NCI-H1092 (cell line): ENCODE measurements at places on chromosomes 7 and 10.
A peak's percentile ranks its signal among the peaks of the same experiment; 100 is the strongest.

DNA sequence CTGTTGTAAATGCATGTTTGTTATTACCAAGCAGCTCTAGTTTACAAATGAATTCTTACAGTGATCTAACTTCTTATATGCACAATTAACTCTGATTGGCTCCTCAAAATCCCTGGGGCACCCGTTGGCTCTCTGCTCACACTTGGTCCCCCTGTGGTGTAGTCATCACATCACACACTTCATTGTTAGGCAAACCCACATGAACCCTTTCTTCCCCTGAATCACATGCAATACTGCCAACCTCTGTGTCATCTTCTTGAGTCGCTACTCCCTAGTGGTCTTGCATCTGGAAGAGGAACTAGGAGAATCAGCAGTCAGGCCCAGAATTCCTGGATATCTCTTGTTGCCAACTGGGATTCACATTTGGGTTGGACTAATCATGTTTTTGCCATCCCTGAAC is 73.1 kb downstream of the CD36 start:
- no peak for DNase-seq

- no peak for DNase-seq
Measured at GRCh38 chr7:124379296-124379695, 346.4 kb upstream of the TMEM229A start.

DNA sequence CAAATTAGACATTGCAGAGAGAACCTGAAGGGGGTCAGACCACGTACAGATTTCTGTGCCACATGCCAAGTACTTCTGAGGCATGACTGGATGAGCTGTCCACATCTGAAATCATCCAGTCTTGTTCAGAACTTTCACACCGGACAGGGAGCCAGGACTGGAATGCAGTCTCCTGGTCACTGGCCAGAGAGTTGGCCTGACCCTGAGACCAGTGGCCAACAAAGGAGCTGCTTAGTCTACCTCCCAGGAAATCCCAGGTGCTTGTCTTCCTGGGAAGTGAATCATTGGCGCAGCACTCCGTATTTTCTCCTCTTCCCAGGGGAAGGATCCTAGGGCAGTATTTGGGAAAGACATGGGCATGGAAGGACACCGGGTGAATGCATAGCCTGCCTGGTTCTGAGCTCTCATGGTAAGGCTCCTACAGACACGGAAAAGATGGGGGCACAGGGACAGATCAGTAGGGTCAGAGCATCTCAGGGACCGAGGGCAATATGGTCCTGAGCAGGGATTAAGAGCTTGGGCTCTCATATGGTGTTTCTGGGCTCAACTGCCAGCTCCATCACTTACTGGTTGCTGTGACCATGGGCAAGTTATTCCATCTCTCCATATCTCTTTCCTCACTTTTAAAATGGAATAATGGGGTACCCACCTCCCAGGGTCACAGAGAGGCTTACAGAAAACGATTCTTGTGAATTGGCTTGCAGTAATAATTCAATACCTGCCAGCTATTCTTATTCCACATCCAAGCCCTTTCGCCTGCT is 1.3 kb upstream of the SCD start:
- no peak for DNase-seq

DNA sequence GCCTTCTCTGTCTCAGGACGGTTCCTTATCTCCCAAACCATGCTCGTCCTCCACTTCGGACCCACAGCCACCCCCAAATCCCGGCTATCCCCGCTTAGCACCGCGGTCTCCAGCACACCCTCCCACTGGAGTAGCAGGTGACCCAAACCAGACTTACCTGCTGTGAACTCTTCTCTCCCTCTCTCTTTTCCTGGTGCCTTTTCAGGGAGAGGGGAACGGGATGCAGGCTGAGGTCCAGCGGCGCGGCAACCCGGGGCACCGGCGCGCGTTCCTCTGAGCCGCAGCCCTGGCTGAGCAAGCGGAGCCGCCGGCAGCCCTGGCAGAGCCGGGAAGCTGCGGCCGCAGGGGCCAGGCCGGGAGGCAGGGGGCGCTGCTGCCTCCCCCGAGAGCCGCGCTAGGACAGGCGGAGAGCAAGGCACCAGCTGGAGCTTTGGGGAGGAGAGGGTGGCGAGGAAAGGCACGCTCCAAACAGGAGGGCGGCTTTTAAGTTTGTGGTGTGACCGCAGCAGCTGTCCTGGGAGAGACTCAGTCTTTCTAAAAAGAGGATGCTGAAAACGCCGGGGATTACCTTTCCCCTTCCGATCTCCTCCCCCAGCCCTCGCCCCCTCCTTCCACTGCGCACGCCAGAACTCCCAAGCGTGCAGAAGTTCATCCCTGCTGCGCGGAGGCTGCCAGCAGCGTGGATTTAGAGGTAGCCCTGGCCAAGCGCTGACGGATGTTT is at the start of gene SEMA3D:
TSS of gene SEMA3D (minus strand) at position 536 of the 721 bp plus-strand sequence. CDS start 65,165 bp downstream, outside the sequence.
- peak; percentile 74 for DNase-seq

GRCh38 chr7:39623732-39624441 is 515 bp downstream of the RALA start:
- DNase-seq = peak; percentile 14

DNA sequence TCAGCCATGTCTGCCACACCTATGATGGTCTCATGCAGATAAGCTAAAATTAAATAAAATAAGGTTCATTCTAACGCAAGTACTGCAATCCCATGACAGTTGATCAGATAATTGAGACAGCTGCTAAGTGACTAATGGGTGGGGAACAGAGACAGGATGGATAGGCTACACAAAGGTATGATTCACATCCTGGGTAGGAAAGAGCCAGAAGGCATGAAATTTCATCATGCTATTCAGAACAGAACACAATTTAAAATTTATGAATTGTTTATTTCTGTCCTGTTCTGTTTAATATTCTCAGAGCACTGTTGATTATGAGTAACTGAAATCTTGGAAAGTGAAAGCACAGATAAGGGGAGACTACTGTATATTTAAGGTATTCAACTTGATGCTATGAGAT is 381.8 kb upstream of the SORCS1 start:
- DNase-seq = no peak

- peak; percentile 70 for DNase-seq
Measured at GRCh38 chr7:11607686-11608085, 224.3 kb downstream of the THSD7A start.

DNA sequence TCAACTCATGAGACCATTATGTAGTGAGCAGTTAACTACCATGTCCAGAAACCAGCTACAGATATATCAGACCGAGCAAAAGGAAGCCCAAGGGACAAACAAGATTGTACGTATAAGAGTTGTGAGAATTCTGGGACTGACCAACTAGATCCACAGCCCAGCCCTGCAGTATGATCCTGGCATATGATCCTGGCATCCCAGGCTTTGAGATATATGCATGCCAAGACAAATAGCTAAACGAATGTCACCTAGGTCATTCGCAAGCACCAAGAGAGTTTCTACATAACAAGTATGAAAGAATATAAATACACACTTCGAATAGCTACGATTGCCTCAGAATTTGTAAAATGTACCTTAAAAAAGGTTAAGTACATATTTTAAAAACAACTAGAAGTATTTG is 56.4 kb upstream of the PMPCB start:
- DNase-seq = no peak

DNA sequence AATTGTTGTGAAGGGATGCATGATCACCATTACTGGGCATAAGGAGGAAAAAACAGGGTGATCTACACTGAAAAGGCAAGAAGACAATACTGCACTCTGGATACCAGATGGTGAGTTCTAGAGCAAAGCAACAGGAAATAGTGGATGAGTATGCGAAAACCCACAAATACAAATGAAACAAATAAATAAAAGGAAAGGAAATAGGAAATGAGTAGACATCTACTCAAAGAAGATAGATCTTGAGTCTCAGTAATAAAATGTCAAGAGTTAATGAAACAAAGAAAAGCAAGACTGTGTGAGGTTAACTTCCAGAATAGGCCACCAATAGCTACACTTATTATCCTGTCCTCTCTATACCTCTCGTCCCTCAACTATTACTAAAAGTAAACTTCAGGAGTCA is 11.7 kb downstream of the ORC5 start:
- no peak for DNase-seq

DNA sequence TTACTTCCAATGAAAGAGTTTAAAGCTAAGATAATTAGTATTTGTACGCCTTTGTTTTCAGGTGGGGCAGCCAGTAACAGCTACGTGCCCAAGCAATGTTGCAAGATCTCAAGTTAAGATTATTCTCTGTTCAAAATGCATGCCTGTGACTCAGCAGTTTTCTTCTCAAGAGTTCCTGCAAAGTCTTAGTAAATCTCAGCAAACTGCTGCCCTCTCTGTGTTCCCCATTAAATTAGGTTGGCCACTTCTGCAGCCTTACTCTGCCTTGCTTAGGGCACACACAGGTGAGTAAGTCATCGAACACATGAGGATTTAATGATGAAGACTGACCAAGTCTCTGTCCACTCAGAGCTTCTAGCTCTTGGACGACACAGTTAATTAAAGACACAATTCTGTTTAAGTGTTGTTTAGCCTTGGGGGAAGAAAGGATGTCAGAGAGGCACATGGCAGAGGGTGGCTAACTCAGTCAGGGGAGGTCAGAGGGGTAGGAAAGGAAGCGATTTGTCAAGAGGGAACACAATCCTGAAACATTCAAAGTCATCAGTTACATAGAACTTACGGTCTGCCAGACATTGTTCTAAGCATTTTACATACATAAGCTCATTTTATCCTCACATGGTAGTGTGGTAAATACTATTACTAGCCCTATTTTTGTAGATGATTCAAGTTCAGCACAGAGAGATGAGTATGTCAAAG is 20.2 kb upstream of the SLC35G1 start:
- DNase-seq = no peak

DNA sequence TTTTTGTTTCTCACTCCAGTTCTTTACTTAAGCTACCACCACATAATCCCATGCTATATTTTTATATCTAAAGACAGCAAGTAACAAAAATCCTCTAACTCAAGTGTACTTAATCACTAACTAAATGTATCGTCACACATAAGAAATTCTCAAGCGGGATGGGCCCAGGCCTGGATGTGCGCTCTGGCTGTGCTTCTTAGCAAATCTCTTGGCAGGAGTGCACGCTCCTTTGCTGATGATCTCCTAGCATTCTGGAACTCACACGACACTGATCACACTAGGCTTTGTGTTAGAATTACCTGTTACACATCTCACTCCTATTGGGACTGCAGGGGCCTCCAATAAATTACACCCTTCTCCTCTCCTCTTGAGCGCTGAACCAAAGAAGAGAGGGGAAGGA is 46.7 kb upstream of the CALD1 start:
- DNase-seq = no peak

DNA sequence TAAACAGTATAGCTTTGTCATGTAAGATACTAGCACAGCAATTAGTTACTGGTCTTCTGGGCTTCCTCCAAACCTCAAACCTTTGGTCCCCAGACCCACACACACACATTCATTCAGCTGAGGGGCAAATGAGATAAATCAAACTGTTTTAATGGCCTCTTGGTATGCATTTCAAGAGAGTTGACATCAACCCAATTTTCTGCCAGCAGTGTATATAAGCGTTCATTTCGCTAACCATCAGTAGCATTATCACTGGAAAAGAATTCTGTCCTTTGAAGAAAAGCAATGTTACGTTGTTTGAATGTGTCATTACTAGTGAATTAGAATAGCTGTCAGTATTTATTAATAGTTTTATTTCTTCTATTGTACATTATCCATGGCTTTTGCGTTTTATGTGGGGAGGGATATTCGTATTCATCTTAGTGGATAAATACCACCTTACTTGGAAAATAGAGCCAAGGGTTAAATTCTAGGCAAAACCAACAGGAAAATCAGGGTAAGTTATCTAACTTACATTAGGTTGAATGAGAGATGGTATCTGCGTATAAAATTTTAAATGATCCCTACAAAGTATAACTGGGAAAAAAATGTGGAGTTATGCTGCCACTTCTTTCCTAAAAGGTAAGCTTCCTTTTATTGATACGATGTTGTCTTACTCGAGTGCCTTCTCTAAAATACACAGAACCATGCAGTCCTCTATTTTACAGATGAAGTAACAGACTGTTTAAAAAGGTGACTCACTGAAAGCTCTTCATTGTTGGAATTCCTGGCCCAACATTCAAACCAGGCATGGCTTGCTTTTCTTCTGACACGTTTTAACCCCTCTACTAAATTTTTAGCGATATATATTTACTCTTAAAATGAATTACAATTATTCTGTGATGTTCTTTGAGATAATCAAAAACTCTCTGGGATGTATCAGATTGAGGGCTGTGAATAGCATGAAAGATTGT is 2.0 kb upstream of the ZMYND11 start:
- no peak for DNase-seq

- no peak for DNase-seq
Measured at GRCh38 chr7:110296321-110296720, 794.6 kb upstream of the LRRN3 start.

DNA sequence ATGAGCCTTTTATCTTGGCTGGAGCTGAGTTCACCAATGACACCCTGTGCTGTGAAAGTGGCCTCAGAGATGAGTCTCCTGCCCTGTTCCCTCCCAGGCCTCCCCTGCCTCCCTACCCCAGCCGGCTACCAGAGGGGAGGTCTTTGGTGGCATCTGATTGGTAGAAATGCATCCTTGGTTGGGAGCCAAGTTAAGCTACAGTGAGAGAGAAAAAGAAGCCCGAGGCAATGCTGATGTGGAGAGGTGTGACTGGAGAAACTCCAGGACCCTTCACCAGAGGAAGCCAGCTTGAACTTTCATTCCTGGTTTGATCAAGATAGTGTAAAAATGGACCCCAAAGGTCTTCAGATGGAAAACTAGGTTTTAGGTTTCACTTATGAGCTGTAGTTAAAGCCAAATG is 191.1 kb upstream of the TCF7L2 start:
- DNase-seq = no peak

DNA sequence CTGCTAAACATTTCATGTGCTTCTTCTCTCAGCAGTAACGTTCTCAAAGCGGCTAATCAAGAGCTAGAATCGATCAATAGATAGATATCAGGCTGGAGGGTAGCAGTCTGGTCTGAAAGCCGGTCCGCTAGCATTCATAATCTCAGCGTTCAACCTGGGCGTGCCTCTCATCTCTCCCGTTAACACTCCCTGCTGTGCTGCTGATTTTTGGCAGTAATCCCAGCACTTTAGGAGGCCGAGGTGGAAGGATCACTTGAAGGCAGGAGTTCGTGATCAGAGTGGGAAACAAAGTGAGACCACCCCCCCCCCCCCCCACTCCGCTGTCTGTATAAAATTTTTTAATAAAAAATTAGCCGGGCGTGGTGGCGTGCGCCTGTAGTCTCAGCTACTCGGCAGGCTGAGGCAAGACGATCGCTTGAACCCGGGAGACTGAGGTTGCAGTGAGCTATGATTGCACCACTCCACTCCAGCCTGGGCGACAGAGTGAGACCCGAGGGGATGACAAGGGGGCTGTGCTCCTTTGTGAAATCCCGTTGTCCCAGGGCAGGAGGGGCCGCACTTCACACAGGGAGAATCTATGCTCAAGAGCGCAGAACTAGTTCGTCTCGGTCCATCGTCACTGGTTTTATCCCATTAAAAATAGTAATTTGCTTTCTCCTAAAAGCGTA is 624 bp upstream of the CEP55 start:
- peak; percentile 33 for DNase-seq
